ENCODE measurements at places on chromosomes 4 and X.
A peak's percentile ranks its signal among the peaks of the same experiment; 100 is the strongest.

DNA sequence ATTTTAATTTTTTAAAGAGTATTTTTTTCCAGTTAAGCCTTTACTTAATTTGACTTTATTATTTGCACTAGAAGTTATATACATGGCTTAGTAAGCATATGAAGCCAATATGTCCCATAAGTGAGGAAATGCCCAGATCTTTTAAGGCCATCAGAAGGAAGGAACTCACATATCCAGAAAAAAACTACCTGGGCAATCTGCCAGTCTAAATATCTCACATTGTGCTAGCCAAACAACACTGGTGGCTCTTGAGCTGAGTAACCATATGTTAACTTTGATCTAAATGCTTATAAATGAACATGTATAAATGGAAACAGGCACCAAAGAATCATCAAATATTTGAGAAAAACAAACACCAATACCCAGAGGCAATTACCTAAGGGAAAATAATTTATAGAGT lies 138.6 kb upstream of the APOOL start:
- no peaks in the 10 kb centered on the region for H3K36me3 ChIP-seq
- H3K4me1 ChIP-seq = no peaks in the 10 kb centered on the region
- H3K27ac ChIP-seq = no peak overlapping the region
- no peak for DNase-seq
- no peaks in the 10 kb centered on the region for H3K27me3 ChIP-seq
- no peak overlapping the region for H3K4me3 ChIP-seq

DNA sequence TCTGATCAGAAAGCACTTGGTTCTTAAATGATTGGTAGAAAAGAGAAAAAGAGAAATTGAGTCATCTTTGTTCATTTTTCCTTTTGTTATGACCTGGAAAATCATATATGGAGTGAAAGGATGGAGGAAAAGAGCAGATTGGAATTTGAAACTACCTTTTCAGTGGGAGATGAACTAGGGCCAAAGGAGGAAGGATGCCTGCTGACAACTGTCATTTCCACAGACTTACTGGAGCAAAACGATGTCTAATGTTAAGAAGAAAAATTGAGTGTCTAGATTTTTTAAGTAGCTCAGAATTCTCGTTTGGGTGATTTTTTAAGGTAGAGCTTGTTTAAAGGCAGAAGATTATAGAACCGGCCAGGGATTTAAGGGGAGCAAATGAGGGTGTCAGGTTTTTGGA lies 144.6 kb upstream of the KCNIP4 start:
- no peaks in the 10 kb centered on the region for H3K36me3 ChIP-seq
- DNase-seq = no peak
- H3K27me3 ChIP-seq = no peaks in the 10 kb centered on the region
- no peaks in the 10 kb centered on the region for H3K4me1 ChIP-seq
- no peak overlapping the region for H3K4me3 ChIP-seq

GRCh38 chrX:47366041-47366722 lies 4.2 kb upstream of the ZNF157 start:
- DNase-seq = peak; percentile 96
- H3K4me3 ChIP-seq = peak overlapping the region; percentile 56
- peak overlapping the region; percentile 69 for H3K27ac ChIP-seq
- peaks cover 8% of the 10 kb centered on the region for H3K4me1 ChIP-seq
- H3K27me3 ChIP-seq = no peaks in the 10 kb centered on the region
- H3K36me3 ChIP-seq = no peaks in the 10 kb centered on the region

DNA sequence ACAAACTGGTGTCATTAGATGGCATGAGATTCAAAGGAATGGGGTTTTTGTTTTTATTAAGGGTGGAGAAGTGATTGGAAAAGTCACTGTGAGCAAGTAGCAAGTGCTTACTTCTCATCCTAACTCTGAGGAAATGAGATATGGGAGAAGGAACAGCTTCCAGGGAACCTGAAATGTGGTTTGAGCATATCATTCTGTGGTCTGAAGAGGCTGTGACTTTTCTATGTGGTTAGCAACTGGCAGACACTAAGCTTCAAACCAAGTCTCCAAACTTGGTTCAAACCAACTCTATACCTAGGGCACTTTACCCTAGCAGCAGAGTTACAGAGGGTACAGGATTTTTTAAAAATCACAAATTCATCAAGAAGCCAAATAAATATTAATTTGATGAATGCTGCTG lies 58.2 kb downstream of the DCLK2 start:
- H3K27me3 ChIP-seq = no peaks in the 10 kb centered on the region
- peaks cover 2% of the 10 kb centered on the region for H3K36me3 ChIP-seq
- peaks cover 7% of the 10 kb centered on the region for H3K4me1 ChIP-seq

DNA sequence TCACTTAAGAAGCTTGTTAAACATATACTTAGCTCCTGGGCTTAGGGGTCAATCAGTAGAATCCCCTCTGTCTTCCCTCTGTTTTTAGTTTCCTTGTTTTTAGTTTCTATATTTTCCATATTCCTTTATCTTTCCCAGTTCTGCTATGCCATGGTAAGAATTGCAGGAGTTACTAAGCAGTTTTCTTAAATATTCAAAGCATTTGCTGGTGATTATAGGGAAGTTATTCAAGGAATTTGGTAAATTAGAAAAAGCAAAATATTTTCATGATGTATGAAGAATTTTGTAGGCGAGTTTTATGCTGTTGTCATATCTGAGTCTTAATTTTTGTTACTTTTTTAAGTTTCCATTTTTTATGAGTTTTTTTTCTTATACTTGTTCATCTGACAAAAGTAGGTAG lies 91.6 kb upstream of the NUDT6 start:
- DNase-seq = no peak
- no peak overlapping the region for H3K4me3 ChIP-seq
- no peaks in the 10 kb centered on the region for H3K36me3 ChIP-seq
- no peak overlapping the region for H3K27ac ChIP-seq

DNA sequence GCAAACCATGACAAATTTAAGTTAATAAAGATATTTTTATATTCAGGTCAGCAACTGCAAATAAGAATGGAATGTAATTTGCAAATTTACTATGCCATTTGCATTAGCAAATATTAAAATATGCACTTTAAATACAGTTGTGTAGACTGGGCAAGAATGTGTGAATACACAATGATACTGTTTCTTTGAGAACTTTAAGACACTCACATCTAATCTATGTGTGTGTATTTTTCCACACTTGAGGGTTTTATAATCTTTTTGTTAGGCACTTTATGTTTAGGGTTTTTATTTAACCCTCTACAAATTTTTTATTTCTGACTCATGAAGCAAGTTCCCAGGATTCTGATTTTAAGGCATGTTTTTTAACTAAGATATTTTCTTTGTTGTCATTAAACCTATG lies 23.9 kb upstream of the NDNF start:
- H3K36me3 ChIP-seq = no peaks in the 10 kb centered on the region
- DNase-seq = no peak

DNA sequence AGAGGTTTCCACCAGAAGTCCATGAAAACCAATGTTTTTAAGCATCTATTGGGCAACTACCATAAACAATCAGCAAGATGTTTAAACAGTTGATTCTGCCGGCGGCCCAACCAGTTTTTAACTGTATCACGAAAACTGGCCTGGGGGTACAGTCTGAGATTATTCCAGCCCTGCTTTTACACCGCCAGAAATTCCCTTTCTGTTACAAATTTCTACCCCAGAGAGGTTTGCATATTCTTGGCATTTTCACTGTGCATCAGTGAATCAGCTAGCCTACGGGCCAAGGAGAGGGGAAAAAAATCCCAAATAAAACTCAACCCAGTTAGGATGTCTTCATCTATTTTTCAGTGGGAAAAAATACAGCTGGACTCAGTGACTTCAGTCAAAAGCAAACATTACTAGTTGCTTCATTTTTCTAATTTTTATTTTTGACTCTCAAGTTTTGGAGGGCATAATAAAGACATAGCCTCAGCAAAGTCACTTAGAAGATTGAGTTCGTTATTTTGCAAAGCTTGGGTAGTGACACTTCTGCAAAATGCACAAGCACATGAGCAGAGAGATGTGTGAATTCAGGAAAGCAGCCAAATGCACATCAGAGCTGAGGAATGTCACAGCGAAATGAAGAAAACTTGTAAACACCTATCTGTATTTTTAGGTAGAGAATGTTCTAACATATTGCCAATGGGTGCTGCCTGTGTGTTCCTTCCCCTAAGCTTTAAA lies 167.8 kb upstream of the GK2 start:
- H3K4me3 ChIP-seq = no peak overlapping the region
- H3K4me1 ChIP-seq = no peaks in the 10 kb centered on the region
- DNase-seq = no peak
- no peaks in the 10 kb centered on the region for H3K27me3 ChIP-seq

DNA sequence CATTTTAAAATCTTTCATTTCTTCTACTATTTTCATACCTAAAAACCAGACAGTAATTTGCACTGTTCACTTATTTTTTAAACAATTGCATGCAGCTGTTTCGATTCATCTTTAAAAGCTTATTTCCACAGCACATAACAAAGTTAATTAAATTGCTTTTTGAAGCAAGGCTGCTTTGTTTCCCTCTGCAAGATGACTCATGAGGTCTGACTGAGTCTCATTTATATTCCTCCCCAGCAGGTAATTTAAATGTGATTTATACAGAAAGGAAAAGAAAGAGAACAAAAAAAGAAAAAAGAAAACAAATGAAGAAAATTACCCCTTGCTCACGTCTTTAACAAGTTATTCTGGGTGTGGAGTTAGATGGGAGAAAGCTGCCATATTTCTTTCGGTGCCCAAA lies 22.8 kb downstream of the VMA21 start:
- no peak overlapping the region for H3K27ac ChIP-seq
- no peak for DNase-seq
- no peak overlapping the region for H3K4me3 ChIP-seq
- no peaks in the 10 kb centered on the region for H3K36me3 ChIP-seq

GRCh38 chr4:89657931-89658700 lies 178.8 kb downstream of the SNCA start:
- no peak overlapping the region for H3K27ac ChIP-seq
- no peaks in the 10 kb centered on the region for H3K4me1 ChIP-seq
- no peaks in the 10 kb centered on the region for H3K36me3 ChIP-seq
- no peak overlapping the region for H3K4me3 ChIP-seq
- peak; percentile 78 for DNase-seq

GRCh38 chrX:121122332-121122731 lies 74.9 kb downstream of the GLUD2 start:
- DNase-seq = no peak
- H3K36me3 ChIP-seq = no peaks in the 10 kb centered on the region
- H3K4me1 ChIP-seq = no peaks in the 10 kb centered on the region
- no peak overlapping the region for H3K27ac ChIP-seq

GRCh38 chr4:85826060-85826678 lies 351.2 kb downstream of the ARHGAP24 start:
- H3K27me3 ChIP-seq = no peaks in the 10 kb centered on the region
- DNase-seq = no peak
- no peaks in the 10 kb centered on the region for H3K4me1 ChIP-seq
- no peak overlapping the region for H3K4me3 ChIP-seq
- no peaks in the 10 kb centered on the region for H3K36me3 ChIP-seq

GRCh38 chr4:149836546-149836945 lies 20.9 kb upstream of the IQCM start:
- H3K4me1 ChIP-seq = no peaks in the 10 kb centered on the region
- H3K4me3 ChIP-seq = no peak overlapping the region
- no peak for DNase-seq
- no peak overlapping the region for H3K27ac ChIP-seq
- H3K27me3 ChIP-seq = no peaks in the 10 kb centered on the region
- H3K36me3 ChIP-seq = no peaks in the 10 kb centered on the region

DNA sequence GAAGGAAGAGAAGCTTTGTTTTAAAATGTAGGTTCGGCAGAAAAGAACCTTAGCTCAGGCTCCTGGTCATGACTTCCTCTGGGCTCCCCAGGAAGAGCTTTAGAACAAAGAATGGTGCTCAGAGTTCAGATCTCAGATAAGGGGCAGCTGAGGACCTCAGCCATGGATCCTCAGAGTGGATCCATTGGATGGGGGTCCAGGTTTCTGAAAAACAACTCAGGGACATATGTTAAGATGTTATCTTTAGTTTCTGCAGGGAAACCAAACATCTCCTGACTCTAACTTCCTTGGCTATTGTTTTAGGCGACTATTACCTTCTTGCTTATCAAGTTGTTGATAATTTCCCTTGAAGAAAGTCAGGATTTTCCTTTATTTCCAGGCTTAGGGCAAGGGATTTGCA lies 5.4 kb downstream of the EVC start:
- H3K27ac ChIP-seq = no peak overlapping the region
- H3K36me3 ChIP-seq = peaks cover 5% of the 10 kb centered on the region
- peaks cover 8% of the 10 kb centered on the region for H3K4me1 ChIP-seq
- no peak overlapping the region for H3K4me3 ChIP-seq
- H3K27me3 ChIP-seq = no peaks in the 10 kb centered on the region

DNA sequence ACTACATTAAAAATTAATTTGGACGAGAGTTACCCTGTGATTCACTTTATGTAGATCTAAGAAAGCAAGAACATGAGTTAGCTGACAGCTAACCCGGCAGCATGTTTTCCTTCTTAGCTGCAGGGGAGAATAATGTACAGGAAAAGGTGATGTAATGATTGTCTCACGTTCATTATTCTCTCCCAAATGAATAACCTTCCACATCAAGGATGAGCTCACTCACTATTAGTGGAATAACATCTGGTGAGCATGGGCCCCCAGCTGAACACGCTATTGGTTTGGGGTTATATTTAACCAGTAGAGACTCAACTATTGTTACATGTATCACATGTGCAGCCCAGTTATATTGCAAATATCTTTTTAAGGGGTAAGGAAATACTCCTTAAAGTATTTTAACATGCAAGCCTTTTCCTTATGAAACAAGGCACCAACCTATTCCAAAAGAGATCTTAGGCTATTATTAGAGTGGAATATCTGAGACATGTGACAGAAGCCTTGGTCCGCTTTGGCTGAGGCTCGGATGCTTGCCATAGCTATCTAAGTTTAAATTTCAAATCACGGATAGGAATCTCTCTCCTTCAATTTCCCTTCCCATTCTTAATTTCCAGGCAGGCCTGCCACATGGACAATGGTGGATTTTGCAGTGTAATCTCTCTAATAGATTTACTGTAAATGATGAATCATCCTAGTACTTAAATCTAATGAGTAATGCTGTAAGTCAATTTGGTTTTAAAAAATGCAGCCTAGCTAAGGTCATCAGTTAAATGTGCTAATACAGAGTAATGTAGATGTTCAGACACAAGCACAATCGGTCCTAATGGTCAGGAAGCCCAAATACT lies 99.0 kb upstream of the OTUD4 start:
- H3K4me1 ChIP-seq = no peaks in the 10 kb centered on the region
- no peaks in the 10 kb centered on the region for H3K36me3 ChIP-seq
- H3K27ac ChIP-seq = peak overlapping the region; percentile 36
- no peak overlapping the region for H3K4me3 ChIP-seq
- H3K27me3 ChIP-seq = no peaks in the 10 kb centered on the region

DNA sequence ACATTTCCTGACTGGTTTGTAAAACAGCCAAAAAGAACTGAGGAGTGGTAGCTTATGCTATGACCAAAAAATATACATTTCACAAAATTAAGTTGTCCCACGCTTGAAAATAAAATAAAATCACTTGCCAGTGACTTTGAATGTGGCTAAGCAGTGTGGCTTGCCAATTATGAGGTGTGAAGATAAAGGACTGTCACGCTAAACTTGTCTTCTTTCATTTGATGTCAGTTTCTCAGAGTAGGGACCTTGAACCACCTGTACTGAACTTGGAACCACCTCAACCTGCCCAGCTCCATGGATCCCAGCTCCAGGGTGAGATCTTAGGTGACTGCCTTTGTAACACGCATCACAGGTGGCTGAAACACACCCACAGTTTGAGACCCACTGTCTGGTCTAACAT lies 113.7 kb upstream of the TBL1X start:
- no peak overlapping the region for H3K27ac ChIP-seq
- no peak overlapping the region for H3K4me3 ChIP-seq
- H3K36me3 ChIP-seq = no peaks in the 10 kb centered on the region
- DNase-seq = no peak
- peaks cover 5% of the 10 kb centered on the region for H3K27me3 ChIP-seq
